Activated T-cell treated with anti-CD3 and anti-CD28 coated beads, Interleukin-2, amount 50 U/mL, for 1 hour (primary cell): ENCODE measurements at places on chromosomes 11 and 22.

DNA sequence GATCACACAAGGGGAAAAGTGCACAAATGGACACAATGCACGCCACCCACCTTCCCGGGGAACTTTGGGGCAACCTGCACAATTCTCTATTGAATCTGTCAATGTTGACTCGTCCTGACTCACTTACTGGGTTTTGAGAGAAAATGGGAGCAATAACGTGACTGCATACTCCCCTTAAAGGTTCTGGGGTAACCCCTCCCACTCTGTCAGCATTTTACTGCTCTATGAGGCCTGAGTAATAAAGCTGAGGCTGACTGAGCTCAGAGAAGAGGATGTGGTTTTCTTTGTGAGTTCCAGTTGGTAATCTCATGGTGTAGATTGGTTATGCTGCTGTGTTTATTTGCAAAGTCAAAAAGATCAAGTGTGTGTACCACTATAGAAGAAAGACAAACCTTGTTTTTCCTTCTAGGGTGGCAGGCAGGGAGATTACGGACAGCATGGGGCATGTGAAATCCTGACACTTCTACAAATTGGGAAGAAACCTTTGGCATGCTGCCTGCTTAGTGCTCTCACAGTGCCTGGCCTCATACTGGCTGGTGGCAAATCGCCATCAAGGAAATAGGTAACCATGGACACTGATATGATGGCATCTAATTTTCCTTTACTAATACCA, 16.1 kb upstream of the APOA1 start:
- peak; percentile 38 for DNase-seq

DNA sequence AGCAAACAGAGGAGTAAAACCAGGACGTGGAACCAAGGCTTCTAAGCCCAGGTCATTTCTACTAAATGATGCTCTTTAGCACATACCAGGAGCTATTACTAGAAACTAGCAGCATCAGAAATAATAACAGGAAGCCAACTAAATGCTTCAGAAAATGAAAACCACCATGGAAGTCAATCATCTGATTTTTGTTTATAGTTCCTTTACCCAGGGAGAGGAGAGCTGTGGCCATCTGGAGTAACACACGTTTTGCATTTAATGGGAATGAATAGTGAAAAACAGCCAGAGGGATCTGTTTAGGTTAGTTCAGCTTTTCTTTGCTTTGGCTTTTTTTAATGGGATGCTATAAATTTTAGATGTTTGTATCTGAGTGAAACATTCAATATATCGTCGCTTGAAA, 250.7 kb upstream of the ARHGAP20 start:
- no peak for DNase-seq

GRCh38 chr22:23270212-23270733, 90.0 kb downstream of the BCR start:
- no peak for DNase-seq

DNA sequence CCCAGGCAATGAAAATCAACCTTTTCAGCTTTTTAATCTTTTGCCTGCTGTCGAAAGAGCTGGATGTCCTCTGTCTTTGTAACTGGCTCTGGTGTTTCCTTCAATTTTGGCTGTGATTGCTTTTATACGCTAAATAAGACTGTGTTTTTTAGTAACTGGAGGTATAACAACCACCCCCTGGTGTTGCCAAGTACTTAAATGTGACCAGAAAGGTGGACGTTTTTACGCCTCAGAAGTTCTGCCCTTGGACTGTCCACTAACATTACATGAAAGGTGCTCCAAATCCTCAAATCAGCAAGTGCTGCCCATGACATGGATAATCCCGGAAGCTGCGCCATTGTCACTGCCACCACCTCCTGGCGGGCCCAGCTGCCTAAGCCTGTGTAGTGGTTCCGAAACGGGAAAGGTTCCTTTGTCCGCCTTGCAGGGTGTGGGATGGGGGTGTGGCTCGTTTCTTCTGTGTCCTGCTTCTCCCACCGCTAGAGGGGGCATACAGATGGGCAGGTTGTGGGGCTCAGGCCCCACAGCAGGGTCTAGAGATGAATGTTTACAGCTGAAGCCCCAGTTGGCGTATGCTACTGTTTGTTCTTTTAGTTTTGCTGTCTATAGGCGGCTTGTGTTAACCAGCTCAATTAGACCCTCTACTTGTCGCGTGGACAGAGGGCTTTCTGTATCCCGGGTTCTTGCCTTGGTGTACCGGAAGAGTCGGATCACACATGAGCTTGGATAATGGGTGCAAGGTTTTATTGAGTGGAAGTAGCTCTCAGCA, 82.2 kb upstream of the SEPTIN5 start:
- no peak for DNase-seq

DNA sequence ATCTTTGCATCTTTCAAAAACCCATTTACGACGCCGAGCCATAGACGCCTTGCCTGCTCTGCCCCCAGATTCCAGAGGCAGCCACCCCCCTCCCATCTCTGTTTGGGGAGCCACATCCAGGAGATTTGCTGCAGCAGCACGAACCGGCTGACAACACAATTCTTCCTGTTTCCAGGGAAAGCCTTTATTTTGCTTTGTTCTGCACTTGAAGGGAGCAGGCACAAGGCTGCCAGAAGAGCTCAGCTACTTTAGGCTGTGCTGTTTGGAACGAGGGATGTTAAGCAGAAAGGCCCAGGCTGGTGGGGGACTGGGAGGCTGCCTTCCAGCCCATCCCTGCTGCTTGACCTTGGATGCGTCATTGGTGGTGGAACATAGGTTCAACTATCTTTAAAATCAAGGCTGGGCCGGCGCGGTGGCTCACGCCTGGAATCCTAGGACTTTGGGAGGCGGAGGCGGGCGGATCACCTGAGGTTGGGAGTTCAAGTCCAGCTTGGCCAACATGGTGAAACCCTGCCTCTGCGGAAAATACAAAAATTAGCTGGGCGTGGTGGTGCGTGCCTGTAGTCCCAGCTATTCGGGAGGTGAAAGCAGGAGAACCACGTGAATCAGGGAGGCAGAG, 243.9 kb downstream of the MIAT start:
- no peak for DNase-seq
